ENCODE measurements at places on chromosomes 4 and X.
A peak's percentile ranks its signal among the peaks of the same experiment; 100 is the strongest.

GRCh38 chr4:4481399-4481994, 60.4 kb downstream of the STX18 start:
- DNase-seq: no peak

- no peak for DNase-seq
Observed at GRCh38 chr4:7060346-7061150, 7.3 kb downstream of the GRPEL1 start.

- no peak for DNase-seq
Observed at GRCh38 chrX:14936561-14936960, 63.3 kb downstream of the MOSPD2 start.

DNA sequence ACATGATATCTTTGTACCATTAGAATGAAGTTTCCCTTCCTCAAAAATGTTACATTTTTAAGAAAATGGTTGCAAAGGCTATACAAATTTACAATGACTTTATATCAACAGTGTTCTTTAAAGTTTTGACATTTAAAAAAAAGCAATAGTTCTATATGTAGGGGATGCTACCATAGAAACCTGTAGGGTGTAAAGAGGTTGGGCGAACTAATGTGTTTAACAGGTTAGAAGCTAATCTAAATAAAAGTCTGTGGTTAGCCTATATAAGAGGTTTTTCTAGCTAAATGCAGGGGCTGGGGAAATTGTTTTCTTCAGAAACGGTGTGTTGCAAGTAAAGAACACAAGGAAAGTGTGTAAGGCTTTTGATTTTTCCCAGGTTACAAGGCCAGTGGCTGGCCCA, 73.3 kb downstream of the GBA3 start:
- DNase-seq: no peak

DNA sequence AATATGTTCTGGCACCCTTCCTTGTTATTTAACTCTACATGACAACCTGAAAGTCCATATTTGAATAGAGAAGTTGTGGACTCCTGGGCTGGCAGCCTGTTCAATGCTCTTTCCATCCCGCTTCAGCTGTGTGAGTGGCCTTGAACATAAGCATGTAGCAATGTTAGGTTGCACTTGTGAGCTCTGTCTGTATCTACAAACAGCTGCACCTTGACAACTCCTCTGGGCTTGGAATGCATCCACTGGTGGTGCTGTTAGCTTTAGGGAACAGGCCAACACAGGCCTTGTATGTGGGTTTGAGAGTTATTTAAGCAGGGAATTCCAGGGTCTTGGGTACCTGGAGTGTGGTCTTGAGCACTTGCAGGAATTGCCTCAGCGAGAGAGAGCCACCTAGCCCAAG, 141.2 kb downstream of the DTHD1 start:
- no peak for DNase-seq

- DNase-seq: peak; percentile 13
Observed at GRCh38 chr4:20987191-20987590, 286.9 kb downstream of the PACRGL start.

DNA sequence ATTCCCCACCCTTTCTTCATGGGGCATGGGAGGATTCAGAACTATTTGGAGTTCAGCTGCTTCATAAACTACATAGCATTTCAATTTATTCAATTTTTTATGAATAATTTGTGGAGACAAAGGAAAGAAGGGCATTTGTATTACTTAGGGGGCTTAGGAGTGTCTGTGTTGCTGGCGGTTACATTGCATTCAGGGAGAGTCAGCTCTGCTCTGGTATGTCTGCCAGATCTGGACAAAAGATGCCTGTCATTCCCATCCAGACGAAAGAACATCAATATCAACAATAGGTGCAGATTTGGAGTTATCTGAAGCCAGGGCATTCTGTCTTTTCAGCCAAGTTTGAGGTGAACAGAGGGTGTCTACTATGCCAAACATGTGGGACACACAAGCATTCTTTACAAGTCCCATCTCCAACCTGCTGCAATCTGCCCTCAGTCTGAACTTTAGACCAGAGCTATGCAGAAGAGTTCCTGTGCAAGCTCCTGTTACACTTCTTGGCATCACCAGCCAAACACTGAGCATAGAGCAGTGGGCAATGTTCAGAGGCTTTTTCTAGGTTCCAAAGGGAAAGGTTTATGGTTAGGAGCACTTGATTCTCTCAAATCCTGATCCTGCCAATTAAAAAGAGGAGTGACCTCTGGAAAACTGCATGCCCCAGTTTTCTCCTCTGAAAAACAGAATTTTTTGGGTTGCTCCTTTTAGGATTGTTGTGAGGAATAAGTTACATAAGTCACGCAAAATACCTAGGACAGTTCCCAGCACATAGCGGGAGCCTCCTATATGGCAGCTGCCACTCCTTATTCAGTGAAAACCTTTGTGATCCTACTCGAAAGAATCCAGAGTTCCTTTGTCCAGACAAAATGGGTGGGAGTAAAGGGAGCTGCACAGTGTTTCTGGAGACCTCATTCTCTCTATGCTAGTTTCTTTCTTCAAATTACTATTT, 719.5 kb upstream of the SLIT2 start:
- DNase-seq: no peak

- peak; percentile 92 for DNase-seq
Observed at GRCh38 chr4:15665753-15666365, 10.7 kb upstream of the FBXL5 start.

- DNase-seq: no peak
Observed at GRCh38 chrX:53294024-53294648, 12.8 kb upstream of the IQSEC2 start.
